Activated CD4-positive, CD25-positive, alpha-beta regulatory T cell treated with anti-CD3 and anti-CD28 coated beads, Interleukin-2, amount 50 U/mL, for 72 hours (primary cell): ENCODE measurements at places on chromosomes 12 and 14.

- no peak for DNase-seq
Measured at GRCh38 chr12:109053382-109054123, 1.2 kb downstream of the USP30 start.

DNA sequence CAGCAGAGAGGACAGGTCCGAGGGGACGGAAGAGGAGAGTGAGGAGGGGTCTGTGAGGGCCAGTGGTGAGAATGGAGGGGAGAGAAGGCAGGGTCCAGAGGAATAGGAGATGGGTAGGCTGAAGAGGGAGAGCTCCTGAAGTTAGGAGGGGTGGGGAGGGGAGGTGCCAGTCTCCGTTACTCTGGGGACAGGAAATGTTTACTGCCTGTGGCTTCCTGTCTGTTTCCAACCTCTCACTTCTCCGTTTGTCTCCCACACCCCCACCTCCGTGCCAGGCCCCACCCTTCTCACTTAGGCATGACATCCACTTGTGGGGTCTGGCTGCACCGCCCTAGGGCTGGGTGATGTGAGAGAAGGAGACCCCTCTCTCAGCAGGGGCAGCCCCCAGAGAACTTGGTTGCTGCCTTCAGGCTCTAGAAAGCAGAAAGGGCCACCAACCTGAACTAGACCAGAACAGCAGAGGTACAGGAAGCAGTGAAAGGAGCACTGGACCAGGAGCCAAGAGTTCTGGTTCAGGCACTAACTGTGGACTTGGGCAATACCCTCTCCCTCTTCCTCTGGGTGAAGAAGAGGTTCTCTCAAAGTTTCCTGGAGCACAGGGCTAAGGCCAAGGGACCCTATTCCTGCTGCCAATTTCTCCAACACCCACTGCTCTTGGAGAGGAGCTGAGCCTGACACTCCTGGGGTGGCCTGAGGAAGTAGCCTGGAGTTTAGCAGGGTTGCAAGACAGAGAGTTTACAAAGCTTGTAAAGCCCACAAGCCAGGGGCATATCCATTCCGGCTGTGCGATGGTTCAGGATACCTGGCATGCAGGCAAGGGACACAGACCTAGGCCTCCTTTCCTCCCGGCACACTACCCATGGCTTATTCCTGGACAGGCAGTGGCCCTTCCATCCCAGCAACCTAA is 5.5 kb downstream of the ITGA5 start:
- no peak for DNase-seq

- no peak for DNase-seq
Measured at GRCh38 chr14:57979376-57980048, 113.6 kb upstream of the SLC35F4 start.

- no peak for DNase-seq
Measured at GRCh38 chr12:24719293-24719721, 229.6 kb downstream of the BCAT1 start.

- DNase-seq = no peak
Measured at GRCh38 chr14:51860825-51861499, 550 bp downstream of the GNG2 start.
